M059J (cell line): ENCODE measurements at places on chromosomes 2 and 18.

DNA sequence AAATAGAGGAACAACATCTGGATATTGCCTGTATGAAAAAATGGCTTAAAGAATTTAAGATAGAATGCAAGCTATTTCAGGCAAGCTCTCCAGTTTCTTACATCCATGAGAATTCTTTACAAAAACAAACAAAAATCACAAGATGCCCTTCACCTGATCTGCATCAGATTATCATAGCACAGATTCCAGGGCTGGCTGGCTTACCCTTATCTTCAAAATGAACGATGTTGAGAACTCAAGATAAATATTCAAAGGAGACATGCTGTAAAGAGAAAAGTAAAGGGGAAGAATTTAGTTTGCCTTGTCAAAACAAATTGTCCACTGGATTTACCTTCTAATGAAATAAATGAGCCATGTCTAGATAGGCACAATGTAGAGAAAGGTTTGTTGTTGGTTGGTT is 18.7 kb upstream of the SLC40A1 start:
- no peak for DNase-seq

DNA sequence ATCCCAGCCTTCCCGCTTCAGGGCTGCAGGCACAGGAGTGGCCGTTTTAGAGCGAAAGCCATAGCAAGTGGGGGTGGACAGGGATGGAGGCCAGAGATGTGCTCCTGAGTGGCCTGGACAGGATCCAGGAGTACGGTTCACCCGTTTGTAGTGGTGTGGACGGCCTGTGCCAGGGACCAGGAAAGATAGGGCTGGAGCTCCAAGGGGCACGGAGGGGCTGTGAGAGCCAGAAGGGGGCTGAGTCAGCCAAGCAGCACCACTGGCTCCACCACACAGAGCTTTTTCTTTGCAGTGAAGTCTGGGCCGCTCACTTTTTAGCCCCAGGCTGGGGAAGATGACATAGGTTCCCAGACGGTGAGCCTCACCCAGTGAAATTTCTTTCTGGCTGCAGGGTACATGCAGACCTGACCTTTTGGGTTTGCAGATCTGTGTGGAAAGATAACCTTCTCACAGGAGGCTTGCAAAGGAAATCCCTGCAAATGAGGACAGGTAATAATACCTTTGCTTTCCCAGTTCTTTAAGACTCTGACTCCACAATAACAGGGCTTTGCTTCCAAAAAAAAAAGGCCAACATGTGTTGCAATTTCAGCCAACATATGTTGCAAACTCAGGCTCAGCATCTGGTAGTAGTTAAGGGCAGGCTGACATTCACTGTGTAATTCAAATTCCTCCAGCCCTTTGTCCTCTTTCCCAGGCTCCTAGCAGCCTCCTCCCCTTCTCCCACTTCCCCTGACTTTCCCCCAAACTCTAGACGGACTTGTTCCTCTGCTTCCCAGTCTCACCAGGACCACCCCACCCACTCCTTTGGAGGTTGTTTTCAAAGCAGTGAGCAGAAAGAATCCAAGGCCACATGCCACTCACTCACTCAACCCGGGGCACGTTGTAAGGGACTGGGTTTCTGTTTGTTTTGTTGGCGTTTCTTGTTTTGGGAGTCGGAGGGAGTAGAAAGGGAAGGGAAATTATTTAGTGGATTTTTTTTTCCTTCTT is 20.3 kb upstream of the LAPTM4A start:
- DNase-seq = peak; percentile 94

GRCh38 chr2:225670111-225670974 is 270.8 kb downstream of the NYAP2 start:
- peak; percentile 55 for DNase-seq

DNA sequence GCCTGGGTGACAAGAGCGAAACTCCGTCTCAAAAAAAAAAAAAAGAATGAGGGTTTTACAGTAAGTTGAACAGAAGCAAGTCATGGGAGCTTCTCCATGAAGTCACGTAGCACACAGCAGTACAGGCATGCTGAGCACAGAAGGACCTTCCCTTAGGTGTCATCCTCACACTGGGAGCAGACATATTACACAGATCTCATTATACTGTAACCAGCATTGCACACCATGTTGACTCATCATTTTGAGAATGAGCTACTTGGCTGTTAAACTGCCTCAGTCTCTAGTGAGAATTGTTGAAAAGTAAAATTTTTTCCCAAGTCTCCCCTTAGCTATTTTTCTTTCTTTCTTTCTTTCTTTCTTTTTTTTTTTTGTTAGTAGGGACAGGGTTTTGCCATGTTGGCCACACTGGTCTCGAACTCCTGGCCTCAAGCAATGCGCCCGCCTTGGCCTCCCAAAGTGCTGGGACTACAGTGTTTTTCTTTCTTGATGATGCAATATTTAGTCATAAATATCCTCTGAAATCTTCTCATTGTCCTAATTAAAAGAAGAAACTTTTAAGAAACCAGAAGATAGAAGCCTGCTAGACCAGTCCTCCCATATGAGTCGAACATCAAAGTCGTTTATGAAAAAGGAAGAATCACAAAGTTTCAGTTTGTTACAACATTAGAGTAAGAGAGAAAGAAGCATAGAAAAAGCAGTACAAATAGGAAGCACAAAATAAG is 37.9 kb upstream of the PPP1CB start:
- DNase-seq = peak; percentile 69

DNA sequence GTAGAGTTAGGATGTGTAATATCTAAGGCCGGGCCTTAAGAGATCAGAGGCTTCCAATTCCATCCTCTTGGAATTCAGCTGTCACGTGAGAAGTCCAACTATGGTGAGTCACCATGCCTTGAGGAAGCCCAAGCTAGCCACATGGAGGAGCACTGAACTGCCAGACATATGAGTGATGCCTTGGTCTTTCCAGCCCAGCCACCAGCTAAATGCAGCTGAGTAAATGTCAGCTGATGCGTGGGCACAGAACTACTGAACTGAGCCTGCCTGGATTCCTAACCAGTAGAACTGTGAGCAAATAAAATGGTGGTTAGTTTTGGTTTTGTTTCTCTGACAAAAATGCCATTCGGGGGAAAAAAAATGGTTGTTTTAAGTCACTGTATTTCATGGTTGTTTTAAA is 153.7 kb upstream of the SERTAD2 start:
- DNase-seq = peak; percentile 99

DNA sequence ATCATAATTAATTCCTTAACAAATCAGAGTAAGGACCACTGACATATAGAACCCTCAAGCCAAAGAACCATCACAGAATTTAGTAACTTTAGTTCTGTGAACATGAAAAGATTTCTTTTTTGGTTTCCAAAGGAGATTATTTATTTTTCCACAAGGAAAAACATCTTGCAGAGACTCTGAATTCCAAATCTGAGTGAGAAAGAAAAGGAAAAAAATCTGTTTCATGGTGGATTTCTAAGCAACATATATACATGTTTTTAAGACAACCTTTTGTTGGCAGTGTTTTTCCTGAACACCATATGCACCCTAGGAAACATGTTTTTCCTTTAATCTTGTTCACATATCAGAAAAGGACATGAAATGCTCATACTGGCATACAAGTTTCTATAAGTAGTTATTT is 149.8 kb downstream of the AGPS start:
- DNase-seq = no peak

DNA sequence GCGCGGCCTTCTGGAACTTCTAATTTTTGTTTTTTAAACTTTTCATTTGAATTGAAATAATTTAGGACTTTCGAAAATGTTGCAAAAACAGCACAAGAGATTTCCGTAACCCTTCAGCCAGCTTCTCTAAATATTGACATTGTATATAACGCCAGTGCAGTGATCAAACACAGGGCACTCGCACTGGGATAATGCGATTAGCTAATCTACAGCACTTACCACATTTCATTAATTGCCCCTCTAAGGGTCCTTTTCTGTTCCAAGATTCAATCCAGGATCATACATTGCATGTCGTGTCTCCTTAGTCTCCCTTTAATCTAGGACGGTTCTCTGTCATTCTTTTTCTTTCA is 343 bp upstream of the CD302 start:
- DNase-seq = no peak

DNA sequence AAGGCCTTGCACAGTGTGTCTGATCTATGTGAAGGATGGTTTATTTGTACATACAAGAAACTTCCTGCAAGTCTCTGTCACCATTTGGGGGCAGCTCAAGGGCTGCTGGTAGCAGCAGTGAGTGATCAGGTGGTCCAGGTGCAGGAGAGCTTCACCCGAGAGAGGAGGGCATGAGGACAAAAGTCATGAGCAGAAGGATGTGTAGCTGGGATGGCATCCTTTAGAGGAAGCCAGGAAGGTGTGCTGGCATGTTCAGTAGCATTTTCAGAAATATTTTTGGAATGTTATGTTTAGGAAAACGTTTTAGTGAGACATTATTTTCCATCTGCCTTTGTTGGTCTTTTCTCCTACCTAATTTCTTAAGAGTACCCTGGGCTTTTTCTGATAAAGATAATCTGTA is 31.9 kb downstream of the VWA3B start:
- no peak for DNase-seq

GRCh38 chr2:9377461-9378097 is 45.7 kb downstream of the ITGB1BP1 start:
- DNase-seq = no peak
